ENCODE measurements at places on chromosomes 7 and 10.

DNA sequence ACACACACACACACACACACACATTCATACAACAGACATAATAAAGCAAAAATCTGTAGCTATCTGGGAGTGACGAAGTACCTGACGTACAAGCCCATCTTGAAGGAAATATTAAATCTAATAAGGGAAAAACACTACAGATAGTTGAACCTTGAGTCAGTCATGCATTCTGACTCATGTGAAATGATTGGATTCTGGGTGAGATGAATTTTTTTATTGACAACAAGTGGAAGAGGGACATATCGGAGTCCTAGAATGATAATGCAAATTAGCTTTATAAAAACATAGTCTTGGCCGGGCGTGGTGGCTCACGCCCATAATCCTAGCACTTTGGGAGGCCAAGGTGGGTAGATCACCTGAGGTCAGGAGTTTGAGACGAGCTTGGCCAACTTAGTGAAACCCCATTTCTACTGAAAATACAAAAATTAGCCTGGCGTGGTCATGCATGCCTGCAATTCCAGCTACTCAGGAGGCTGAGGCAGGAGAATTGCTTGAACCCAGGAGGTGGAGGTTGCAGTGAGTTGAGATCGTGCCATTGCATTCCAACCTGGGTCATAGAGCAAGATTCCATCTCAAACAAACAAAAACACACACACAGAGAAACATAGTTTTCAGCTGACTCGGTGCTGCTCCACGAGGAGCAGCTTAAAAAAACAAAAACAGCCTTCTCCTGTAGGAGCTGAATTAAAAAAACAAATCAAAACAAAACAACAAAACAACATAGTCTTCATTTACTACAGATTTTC, 154.4 kb upstream of the MKLN1 start:
- peak; percentile 53 for DNase-seq

- DNase-seq = peak; percentile 74
Measured at GRCh38 chr10:58782876-58783851, 270.5 kb downstream of the BICC1 start.

GRCh38 chr10:29883231-29883630, 176.2 kb downstream of the JCAD start:
- DNase-seq = no peak

DNA sequence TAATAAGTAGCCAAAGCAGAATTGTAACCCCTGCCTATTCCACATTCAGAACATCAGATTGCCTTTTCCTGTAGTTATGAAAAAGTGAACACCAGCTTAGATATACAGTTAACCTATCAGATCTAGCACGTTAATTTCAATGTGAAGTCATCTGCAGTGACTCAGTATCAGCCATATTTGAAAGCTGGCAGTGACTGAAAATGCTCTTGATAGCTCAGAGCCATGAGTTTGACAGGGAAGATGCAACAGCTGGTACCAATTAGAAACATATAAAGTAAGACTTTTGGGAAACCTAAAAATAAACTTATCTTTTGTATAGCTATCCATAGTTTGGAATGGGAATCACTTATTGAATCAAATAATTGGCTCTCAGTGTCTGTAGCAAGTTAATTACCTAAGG, 284.1 kb upstream of the NPSR1 start:
- no peak for DNase-seq

GRCh38 chr10:35986756-35987502, 344.8 kb upstream of the FZD8 start:
- DNase-seq = no peak

GRCh38 chr7:142885311-142886230, at the start of gene TRPV6:
Gene TRPV6 (minus strand): TSS chr7:142885745.
- no peak for DNase-seq

GRCh38 chr10:7598771-7599170, 68.0 kb downstream of the ITIH5 start:
- no peak for DNase-seq

- no peak for DNase-seq
Measured at GRCh38 chr7:103905997-103906396, 83.5 kb downstream of the RELN start.

DNA sequence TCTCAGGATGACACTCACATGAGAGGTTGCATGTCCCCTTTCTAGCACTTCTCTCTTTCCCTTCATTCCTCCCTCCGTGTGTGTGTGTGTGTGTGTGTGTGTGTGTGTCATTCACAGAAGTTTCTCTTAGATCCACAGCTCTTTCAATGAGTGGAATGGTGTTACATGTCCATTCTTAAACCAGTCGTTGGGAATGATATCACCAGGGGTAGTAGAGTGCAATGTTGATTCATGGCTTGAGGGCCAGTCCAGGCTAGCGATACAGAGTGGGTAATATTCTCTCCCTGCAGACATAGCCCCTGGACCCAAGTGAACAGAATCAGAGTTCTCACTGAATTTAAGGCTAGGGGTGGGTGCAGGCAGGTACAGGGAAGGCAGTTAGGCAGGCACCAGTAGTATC, 187.8 kb downstream of the SDK1 start:
- DNase-seq = no peak

GRCh38 chr10:61217851-61218565, 235.2 kb downstream of the TMEM26 start:
- no peak for DNase-seq

DNA sequence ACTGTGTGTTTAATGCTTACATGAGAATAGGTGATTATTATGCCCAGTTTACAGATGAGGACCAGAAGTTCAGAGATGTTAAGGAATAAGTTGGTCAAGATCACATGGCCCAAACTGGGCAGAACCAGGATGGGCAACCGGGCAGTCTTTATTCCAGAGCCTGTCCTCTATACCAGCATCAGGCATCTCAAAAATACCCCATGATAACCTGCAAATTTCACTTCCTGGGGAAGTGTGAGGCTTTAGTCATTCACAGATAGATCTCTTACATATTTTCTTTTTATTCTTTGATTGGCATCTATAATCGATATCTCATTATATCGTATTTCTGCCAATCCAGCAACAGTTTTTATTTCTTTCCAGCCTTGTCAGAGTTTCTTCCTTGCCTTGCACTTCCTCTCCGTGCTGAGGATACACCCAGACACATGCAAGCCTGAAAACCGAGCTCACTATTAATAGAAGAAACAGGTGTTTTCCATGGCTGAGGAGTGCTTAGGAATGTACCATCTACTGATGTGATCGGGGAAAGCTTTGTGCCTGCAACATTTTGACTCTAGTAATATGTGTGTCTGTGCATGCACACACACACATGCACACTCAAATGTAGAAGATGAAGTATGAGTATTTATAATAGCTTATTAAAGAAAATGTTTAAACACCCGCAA, 82.4 kb downstream of the CREM start:
- DNase-seq = no peak

DNA sequence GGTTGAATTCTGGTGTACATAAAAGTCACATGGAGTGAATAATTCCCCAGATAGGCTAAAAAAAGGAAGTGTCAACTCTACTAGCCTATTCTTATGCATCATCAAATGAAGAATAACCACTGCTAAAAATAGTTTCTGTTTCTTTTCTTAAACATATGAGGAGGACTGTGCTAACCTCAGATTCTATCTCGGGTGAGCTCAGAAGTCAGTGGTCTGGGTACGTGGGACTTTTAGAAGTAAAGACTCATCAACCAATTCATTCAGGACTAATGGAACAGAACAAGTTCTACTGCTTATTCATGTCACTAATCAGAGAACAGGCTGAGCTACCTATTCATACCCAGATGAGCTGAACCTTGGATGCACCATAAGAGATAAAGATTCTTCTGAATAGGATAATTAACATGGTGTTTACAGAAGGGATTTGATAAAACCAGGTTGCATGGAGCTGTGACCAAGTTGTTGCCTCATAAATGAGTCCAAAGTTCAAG, 9.5 kb upstream of the ASAH2 start:
- DNase-seq = no peak

- peak; percentile 95 for DNase-seq
Measured at GRCh38 chr7:116271963-116272886, 61.9 kb downstream of the TES start.

DNA sequence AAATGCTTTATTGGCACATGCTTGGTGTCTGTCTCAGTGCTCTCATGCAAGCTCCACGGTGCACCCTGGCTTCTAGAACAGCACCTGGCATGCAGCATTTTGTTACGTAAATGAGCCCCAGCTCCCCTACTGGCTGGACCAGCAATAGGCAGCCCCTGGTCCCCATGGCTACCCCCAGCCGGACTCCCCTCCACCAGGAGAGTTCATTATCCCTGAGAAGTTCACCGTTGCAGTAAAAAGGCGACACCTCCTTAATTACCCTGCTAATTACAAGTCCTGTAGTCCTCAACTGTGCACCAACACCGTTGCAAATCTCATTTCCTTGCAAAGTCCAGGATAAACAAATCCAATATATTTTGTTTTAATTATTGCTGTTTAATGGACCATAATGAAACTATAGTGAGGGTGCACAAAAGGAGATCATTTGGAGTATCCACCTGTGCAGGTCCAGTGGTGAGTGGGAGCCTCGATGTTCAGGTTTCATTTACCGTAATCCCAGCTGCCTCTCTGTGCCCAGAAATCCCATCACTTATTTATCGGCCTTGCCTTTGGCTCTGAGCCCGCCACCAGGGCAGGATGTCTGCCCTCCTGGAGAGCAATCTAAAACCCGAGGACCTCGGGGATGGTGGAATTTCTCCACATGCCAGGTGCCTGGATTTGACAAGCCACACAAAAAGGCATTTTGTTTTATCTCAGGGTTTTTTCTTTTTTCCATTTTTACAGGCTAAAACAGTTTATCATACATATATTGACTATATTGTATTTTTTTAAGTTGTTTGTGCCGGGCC, 12.8 kb upstream of the DRGX start:
- no peak for DNase-seq

GRCh38 chr7:108604307-108605077, 34.8 kb downstream of the DNAJB9 start:
- no peak for DNase-seq

DNA sequence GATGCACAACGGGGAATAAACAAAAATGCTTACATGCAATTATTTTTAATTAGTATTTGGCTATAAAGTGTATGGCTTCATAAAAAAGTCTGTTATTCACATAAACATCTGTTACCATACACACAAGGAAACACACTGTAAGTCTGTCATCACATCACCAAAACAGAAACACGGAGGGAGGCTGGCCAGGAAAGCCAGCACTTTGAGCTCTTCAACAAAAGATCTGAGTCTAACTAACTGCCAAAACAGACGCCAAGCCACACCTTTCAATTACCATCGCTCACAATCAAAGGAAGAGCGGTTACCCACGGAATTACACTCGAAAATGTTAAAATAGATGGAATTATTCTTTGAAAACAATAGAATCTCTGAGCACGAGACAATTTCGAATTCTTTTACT, 49.2 kb upstream of the MGMT start:
- peak; percentile 18 for DNase-seq

DNA sequence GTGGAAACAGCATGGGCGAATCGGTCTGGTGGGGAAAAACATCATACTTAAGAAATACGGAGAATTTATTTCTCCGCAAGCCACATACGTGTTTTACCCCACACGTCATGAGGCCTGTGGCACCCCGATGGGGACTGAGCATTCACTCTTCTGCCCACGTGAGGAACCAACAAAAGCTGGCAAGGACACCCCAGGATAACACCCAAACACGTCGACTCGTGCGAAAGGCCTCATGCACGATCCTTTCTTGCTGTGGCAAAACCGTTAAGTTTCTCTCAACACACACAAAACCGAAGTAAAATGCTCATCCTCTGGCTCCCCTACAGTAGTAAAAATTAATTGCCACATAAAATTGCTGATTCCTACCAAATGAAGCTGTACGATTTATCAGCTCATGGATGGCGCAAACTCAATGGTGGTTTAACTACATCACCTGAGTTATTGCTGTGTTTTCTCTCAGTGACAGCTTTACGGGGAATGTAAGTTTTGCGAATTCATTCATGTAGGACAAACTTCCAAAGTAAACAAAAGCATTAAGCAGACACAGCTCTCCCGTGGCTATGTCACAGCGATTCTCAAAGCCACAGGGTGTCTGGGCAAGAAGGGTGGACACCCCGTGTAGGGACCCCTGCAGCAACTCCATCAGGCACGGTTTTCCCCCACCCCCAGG, 97.0 kb downstream of the CTBP2 start:
- no peak for DNase-seq

GRCh38 chr7:1925973-1926907, 256.2 kb downstream of the ELFN1 start:
- no peak for DNase-seq

DNA sequence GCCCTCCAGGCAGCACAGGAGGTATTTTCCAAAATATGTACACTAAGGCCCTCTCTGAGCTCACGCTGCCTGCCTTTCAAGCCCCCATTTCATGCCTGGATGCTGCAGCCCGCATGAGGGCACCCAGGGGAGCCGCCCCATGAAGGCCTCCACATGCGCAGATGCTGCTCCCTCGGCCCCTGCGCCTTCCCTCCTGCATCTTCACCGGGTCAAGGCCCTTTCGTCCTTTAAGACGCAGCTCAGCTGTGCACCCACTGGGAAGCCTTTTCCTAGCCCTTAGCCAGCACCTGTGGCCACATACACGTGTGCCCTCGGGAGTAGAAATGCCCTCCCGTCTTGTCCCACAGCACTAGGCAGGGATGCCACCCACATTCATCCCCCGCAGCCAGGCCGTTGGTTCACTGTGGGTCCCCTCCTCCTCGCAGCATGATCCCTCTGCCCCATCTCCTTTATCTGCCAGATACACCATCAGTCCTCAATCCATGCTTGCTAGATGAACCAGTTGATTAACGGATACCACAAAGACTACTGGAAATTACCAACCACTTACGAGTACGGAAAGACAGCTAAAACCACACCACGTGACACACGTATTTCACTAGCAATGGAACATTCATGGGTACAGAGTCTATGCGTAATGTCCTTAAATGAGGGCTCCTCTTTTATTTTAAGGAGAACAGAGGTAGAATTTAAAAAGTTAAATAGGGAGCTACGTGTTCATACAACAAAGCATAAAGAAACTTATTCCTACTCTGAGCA, 278.0 kb downstream of the TNS3 start:
- DNase-seq = no peak

DNA sequence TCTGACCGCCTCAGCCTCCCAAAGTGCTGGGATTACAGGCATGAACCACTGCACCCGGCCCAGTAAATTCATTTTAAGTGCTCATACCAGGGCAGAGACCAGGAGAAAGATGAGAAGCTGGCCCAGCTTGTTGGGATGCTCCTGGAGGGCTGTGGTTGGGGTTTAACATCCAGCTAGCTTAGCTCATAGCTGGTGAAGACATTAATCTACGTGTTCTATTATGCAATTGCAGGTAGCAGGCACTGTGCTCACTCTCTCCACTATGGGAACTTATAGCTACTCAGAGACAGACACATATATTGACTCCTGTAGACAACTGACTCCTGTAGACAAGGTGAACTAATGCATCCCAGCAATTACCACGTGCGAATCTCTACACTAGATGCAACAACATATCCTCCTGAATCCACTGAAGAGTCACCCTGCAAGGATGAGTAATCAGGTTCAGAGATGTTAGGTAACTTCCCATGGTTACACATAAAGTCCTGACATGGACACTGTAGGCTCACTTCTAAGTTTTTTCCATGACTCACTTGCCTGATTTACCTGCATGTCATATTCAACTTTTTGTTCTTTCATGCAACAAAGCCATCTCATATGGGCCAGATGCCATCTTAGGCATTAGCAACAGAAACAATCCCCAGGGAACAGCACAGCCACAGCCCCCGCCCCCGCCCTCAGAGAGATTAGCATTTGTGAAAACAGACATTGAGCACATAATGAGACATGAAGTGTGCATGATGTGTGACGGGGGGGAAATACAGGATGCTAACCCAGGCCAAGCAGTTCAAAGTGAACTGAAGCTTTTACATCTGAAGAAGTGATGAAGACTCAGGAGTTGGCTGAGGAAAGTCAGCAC, 37.2 kb downstream of the ERLIN1 start:
- peak; percentile 4 for DNase-seq

- DNase-seq = no peak
Measured at GRCh38 chr10:132156382-132156781, 30.4 kb upstream of the DPYSL4 start.

GRCh38 chr10:110392121-110392520, 87.4 kb upstream of the SMNDC1 start:
- DNase-seq = no peak
